ENCODE measurements at places on chromosomes 1 and 21.

DNA sequence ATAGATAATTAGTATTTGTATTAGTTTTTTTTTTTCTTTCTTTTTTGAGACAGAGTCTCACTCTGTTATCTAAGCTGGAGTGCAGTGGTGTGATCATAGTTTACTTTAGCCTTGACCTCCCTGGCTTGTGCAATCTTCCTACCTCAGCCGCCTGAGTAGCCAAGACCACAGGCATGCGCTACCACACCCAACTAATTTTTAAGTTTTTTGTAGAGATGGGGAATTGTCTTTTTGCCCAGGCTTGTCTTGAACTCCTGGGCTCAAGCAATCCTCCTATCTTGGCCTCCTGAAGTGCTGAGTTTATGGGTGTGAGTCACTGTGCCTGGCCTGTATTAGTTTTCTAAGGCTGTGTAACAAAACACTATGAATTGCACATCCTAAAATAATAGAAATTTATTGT lies 58.3 kb downstream of the MSH4 start:
- no peak for DNase-seq

DNA sequence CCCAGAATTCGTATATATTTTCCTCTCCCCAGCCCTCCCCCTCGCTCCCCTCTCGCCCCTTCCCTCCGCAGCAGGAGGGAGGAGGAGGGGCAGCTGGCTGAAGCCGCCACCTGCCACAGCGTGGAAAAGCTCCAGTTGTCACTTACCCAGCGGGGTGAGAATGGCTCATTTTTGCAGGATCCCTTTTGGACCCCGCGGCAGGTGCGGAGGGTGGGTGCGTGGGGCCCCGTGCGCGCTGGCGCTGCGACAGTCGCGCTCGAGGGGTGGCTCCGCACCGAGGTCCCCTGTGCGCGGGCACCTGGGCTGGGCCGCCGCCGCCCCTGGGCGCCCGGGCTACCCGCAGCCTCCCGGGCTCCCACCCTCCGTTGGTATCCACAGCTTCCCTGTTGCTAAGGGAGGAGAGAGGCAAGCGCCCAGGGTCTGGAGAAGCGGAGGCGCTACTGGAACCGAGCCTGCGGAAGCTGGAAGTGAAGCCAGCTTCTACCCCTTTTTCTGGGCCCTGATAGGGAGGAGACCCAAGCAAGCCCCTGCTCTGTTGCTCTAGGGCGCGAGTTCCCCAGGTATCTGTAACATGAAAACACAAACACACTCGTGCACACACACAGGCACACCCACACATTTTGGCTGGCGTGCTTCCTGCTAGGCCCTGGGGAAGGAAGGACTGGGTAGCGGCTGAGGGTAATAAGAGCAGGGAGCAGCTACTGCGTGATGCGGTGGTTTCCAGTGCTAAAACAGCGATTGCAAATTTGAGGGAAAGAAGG lies at the start of gene ERICH3:
TSS of gene ERICH3 (minus strand) at position 442 of the 761 bp plus-strand sequence. CDS start at position 169, 273 bp downstream.
- no peak for DNase-seq

- no peak for DNase-seq
Observed at GRCh38 chr1:203175827-203176241, 208 bp upstream of the MYBPH start.

DNA sequence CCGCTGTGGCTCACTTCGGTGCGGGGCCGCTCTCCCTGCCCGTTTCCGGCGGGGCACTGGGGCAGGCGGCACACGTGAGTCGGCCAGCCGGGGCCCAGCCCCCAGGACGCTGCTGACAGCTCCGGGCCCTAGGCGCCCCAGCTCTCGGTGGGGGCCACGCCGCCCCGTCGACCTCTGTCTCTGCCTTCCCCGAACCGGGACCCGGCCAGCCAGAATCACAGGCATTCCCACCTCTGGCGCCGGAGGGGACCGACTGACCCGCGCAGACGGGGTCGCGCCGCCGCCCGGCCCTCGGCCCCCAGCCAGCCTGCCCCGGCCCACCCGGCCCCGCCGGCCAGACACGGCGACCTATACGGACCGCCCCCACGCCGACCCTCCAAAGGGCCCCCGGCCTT lies 755 bp downstream of the SCMH1 start:
- DNase-seq: no peak

DNA sequence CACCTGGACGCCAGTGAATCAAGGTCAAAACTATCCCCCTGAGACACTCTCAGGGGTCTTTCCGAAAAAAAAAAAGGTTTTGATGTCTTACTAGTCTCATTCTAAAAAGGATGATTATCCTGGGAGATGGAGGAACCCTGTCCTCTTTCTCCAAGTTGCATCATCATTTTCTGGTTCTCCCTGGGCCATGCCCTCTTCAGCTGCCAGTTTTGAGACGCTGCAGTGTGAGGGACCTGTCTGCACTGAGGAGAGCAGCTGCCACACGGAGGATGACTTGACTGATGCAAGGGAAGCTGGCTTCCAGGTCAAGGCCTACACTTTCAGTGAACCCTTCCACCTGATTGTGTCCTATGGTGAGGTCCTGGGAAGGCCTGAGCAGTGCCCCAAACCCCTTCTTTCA lies 3.5 kb downstream of the FCRLA start:
- no peak for DNase-seq

- DNase-seq: no peak
Observed at GRCh38 chr1:62144238-62144831, 50.3 kb upstream of the L1TD1 start.

- no peak for DNase-seq
Observed at GRCh38 chr1:30186586-30186985, 536.8 kb downstream of the MATN1 start.

DNA sequence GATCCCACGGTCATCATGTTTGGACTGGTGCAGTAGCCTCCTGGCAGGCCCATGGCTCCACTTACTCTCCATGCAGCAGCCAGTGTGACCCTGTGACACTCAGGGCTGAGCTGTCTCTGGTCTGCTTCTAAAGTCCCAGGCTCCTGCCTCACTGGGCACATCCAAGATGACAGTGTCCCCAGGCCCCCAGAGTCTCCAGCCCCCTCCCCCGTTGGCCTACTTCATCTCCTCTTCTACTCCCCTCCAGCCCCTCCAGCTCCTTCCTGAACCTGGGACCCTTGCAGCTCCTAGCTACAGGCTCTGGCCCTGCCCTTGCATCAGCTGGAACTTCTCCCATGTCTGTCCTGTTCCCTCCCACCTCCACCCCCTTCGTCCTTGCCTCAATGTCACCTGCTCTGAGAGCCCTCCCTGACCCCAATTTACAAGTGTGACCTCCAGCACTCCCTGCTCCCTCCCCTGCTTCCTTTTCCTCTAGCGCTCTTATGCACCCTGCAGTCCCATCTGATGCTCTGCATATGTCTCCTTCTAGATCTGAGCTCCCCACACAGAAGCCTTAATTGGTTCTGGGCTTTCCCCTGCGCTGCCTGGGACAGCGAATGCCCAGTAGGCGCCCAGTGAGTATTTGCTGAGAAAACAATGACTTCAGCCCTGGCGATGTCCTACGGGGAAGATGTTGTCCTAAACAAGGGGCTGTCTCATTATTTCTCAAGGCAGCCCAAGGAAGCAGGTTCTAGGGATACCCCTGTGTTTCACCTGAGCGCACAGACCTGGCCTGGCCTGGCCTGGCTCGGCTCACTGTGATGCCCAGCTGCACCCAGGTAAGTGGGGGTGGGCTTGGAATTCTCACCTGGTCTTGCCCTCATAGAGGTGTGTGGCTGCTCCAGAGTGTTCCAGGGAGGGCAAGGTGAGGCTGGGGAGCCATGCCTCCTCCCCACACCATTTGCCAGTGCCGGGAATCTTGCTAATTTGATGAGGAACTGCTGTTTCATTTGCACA lies 600.6 kb downstream of the PTPRU start:
- no peak for DNase-seq

DNA sequence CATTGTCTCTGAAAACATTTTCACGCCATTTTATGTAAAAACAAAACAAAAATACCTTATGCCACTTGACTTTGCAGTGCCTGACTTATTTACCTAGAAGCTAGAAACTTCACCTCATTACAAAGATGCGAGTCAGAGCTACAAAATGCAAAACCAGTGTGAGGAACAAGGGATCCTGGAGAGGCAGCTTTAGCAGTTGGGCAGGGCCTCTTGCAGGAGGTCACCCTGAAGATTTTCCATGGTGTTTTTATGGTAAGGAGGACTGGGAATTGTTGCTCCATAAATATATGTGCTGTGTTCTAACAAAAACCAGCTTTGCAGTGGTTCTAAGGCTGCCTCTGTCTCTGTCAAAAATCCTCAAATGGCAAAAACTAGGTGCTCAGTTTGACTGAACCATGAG lies 36.4 kb upstream of the TARBP1 start:
- no peak for DNase-seq

DNA sequence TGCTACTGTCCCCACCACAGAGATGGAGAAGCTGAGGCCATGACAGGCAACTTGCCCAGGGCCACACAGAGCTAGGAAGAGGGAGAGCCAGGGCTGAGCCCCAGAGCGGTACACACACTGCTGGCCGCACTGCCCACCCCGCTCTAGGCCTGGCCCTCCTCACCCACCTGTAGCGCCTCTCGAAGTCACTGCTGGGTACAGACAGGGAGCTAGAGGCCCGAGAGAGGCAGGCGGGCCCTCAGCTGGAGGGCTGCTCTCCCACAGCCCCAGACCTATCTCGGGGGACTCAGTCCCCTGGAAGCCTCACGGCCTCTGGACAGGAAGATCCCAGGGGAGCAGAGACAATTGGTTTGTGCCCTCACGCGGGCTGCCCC lies 17.3 kb upstream of the PLEKHG5 start:
- DNase-seq: no peak

DNA sequence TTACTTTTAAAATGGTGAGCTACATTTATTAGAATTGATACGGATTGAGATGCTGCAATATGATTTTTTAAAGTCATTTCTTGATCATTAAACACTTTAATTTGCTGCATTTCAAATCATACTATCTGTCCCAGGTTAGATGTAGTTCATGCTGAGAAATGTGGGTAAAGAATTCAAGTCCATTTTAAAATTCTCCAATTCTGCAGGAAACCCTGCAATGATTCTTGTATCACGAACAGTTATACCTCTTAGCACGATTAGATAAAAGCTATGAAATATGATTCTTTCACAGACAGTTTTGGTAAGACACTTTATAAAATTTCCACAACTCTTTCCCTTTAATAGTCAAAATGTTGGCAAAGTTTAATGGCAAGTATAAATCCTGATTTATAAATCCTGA lies 693.4 kb downstream of the ADGRL2 start:
- DNase-seq: no peak

- no peak for DNase-seq
Observed at GRCh38 chr1:83845437-83846071, 153.4 kb downstream of the TTLL7 start.

- DNase-seq: no peak
Observed at GRCh38 chr1:62271948-62272728, 47.1 kb downstream of the KANK4 start.

DNA sequence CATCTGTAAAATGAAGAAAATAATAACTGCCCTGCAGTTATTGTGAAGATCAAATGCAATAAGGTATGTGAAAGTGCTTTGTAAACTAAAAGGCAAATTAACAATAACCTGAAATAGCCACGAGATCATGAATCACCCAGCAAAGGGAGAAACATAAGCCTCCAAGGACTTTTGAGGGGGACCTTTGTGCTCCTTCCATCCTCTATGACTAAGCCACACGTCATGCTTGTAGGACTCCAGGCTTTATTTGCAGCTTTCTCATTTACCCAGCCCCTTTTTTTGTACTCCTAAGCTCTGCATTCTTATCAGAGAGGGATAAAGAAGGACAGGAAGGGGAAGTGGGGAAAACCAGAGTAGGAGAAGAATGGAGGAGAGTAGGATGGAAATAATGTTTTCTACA lies 115.1 kb downstream of the PROX1 start:
- no peak for DNase-seq
